ENCODE measurements at places on chromosomes 3 and 15.

DNA sequence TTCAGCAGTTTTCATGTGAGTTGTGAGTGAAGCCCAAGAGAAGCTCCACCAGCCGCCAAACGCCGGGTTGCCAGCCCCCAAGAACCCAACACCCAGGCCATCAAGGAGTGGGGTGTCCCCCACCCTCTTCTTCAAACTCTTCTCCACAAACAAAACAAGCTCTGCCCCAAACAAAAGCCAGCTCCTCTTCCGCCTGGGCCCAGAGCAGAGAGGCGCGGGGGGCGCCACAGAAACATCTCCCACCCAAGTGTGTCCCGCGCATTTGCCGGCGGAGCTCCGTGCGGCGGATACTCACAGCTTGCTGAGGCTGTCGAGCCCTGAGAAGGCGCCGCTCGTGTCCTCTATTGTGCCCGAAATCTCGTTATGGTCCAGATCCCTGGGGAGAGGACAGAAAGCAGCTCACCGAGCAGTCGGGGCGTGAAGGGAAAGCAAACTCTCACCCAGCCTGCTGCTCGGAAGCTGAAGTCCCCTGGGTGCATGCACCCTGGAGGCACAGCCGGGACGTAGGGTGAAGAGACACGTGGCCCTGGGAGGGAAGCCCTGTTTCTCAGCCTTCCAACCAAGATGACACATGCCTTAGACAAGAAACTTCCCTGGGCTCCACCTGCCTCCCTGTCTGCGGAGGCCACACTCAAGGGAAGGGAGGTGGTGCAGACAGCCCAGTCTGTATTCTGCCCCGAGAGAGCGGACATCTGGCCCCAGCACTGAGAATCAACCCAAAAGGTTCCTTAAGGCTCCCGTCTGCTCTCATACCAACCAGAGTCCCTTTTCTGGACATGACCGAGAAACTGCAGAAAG is 95.7 kb downstream of the LRIG1 start:
- DNase-seq = no peak

DNA sequence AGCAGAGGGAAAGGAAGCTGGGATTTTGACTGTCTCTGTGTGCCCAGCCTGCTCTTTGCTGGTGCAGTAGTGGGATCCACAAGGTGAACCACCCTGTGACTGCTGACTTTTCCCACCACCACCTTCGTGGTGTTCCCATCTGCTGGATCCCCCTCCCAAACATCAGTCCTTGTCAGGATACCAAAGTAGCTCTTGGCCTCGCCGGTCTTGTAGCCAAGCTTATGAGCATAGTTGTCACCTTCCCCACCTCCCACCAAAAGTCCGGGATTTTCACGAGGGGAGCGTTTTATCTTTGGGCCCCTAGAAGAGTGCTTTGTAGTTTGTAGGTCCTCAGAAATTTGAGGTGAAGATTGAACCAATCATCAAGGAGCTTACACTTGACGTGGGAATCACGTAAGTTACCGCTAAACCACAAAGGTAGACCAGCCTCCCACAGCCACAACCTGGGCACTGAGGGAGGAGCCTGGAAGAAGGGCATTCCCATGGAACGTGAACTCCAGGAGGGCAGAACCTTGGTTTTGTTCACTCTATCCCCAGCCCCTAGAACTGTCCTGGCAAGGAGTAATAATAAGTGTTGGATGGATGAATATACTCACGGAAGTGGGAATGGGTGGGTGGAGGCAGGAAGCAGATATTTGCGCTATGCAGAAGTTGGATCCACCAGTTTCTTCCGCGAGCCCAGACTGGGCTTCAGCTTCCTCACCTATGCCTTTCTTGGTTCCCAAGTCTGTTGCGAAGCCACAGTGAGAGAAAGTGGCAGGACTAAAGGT is 814 bp upstream of the TEX264 start:
- DNase-seq = no peak

GRCh38 chr3:130601442-130601971 is 84.5 kb downstream of the COL6A6 start:
- DNase-seq = no peak

- no peak for DNase-seq
Observed at GRCh38 chr15:98668566-98669308, 20.4 kb downstream of the IGF1R start.

- DNase-seq = no peak
Observed at GRCh38 chr15:88637436-88637835, 1.4 kb upstream of the ISG20 start.

GRCh38 chr3:20325563-20325962 is 139.6 kb upstream of the SGO1 start:
- DNase-seq = no peak

DNA sequence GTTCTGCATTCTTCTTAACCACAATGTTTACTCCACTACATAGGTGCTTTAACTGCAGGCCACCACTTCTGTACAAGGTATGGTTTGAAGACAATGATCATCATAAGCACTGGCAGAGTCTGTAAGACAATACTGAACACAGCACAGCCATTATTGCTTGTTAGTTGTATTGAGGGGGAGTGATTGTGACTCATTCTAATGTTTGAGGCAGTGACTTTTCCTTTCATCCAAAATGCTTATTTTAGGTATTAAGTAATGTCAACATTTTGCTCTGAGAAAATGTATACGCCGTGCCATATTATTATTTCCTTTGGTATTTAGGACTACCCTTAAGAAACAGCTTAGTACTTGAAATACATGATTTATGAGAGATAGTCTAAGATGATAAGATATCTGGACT is 618.2 kb upstream of the ZNF717 start:
- DNase-seq = no peak

DNA sequence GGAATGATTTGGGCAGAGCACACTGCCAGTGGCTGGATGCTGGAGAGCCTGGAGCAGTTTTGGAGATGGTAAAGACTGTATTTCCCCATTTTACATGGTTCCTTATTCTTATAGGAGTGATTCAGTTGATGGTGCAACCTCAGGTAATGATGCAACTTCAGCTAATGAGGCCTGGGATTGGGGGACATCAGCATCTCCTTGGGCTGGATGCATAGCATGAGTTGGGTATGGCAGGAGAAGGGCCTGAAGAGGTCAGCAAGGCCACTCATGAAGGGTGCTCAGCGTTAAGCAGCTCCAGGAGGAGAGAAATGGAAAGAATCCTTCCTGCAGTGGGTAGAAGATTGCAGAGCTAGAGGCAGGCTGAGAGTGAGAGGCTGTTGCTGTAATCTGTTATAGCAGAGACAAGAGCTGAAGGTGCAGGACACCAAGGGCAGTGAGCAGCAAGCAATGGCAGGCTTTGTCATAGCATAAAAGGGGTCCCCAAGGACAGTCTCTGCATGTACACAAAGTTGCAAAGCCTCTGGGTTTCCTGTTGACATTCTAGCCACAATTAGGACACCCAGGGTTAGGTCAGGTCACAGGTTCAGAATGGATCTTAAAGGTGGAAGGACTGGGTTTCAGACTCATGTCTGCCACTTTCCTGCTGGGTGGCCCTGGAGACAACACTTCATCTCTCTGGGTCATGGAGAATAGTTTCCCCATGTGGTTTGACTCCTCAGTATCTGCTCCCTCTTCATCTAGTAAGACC is 29.5 kb upstream of the SNRK start:
- peak; percentile 87 for DNase-seq

Data from NB4 (cell line).